Activated T-cell treated with anti-CD3 and anti-CD28 coated beads, Interleukin-2, amount 50 U/mL, for 24 hours (primary cell): ENCODE measurements at places on chromosomes 1 and 21.

DNA sequence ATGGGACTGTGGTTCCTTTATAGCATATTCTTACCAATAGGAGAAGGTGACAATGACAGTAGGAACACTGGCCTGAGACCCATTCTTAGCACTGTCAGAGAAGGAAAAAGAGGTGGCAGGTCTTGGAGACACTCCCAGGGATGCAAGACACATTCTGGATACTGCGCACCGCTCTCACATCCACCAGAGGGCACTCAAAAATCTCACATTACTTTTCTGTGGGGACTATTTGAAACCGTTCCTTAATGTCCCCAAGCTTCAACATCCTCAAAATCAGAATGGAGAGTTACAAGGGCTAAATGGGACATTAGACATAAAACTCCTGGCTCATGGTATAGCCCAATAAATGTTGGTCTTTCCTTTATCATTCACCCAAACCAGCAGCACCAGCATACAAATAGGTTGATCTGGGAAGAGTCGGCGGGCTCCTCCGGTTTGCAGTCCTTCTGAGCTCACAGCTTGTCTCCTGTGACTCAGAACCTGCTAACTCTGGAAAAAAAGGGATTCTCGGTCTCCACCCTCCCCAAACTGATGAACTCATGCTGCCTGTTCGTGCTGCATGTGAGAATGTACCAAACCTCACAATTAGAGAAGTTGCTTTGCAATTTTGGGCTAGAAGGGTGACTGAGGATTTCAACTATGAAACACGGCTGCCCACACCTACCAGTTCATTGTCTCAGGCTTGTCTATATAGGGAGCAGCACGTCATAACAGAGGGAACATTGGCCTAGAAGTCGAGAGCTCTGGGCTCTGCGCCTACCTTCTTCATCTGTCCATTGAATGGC, 40.2 kb downstream of the IL12RB2 start:
- DNase-seq: no peak

GRCh38 chr1:240171907-240172306, 80.2 kb downstream of the FMN2 start:
- DNase-seq: no peak

DNA sequence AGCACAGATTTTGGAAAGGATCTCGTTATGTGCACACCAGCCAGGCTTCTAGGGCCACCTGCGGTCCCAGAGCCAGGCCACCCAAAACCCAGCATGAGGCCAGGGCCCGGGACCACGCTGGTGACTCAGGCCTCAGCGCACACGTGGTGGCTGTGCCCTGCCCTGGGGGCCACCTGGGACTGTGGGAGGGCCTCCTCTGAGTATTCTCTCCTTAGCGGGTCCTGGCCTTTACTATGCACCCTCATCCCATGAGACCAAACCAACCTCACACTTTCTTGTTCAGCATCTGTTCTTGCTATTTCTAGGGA, 9.9 kb downstream of the WNT9A start:
- DNase-seq: no peak

DNA sequence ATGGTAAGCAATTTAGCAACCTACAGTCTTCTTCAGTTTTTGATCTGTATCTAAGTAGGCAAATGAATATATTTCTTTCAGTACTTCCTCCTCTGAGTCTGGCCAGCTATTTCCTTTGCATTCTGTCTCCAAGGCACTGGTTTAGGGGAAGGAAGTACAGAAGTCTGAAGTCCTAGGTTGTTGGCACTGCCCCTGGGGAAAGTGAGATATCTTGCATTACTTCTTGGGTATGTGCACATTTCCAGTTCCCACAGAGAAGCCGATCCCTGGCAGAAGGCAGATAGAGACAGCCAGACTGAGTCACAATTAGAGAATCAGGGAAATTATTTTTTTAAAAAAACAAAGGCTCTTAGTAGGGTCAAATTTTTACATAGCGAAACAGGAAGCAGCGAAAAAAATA, 98.8 kb downstream of the RASAL2 start:
- no peak for DNase-seq

- no peak for DNase-seq
Measured at GRCh38 chr1:9869831-9870251, 40.2 kb downstream of the CTNNBIP1 start.

GRCh38 chr1:54267815-54268761, 68.1 kb downstream of the MRPL37 start:
- no peak for DNase-seq

GRCh38 chr1:43666608-43667007, 16.7 kb downstream of the KDM4A start:
- no peak for DNase-seq

GRCh38 chr1:226820941-226821718, 49.3 kb upstream of the PSEN2 start:
- DNase-seq: no peak

- DNase-seq: no peak
Measured at GRCh38 chr1:165628147-165628822, 2.7 kb upstream of the MGST3 start.

GRCh38 chr1:100005424-100005823, 35.6 kb downstream of the SLC35A3 start:
- no peak for DNase-seq

DNA sequence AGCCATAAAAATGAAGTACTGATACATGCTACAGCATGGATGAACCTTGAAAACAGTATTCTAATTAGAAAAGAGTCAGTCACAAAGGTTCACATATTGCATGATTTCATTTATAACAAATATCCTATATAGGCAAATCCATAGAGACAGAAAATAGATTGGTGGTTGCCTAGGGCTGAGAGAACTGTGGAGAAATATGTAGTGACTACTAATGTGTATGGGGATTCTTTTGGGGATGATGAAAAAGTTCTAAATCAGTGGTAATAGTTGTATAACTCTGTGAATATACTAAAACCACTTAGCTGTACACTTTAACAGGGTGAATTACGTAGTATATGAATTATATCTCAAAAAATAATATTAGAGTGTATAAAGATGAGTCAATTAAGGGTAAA, 45.8 kb downstream of the RNF115 start:
- no peak for DNase-seq

GRCh38 chr1:186680245-186681061, at the start of gene PTGS2:
Gene PTGS2 (minus strand): TSS chr1:186680423. CDS start chr1:186680290, 133 bp downstream.
- DNase-seq: peak; percentile 46

DNA sequence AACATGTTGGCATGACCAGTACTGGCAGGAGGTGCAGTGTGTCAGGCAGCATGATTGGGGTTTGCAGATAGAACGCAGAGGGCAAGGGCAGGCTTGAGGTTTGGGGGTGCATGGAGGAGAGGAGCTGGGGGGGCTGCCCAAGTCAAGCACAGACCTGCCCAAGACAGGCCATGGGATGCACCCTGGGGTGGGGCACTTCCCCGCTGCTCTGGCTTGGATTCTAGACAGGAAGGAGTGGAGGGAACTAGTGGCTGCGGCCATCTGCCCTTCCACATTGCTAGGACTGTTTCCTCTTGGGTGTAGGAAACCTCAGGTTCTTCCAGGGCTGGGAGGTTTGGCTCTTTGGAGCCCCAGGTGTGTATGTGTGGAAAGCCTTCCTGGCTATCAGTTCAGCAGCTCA, 3.0 kb downstream of the PDXK start:
- no peak for DNase-seq

DNA sequence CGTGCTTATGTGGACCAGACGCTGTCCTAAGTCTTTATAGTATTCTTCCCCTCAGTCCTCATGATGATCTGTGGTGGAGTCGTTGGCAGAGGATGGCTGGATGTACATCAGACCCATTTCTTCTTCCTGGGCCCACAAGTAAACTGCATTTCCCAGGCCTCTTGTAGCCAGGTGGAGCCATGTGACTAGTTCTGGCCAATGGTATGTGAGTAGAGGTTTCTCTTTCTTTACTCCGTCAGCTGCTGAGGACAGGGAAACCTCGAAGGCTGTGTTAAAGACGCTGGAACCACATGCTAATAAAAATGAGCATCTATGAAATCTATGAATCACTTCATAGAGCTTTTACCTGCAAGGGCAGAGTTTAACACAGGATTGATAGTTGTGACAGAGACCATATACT, 18.7 kb upstream of the ZNF362 start:
- no peak for DNase-seq

GRCh38 chr1:235326719-235327558, 1.0 kb downstream of the ARID4B start:
- DNase-seq: peak; percentile 76

GRCh38 chr1:66873111-66873510, 51.5 kb downstream of the DNAI4 start:
- no peak for DNase-seq

DNA sequence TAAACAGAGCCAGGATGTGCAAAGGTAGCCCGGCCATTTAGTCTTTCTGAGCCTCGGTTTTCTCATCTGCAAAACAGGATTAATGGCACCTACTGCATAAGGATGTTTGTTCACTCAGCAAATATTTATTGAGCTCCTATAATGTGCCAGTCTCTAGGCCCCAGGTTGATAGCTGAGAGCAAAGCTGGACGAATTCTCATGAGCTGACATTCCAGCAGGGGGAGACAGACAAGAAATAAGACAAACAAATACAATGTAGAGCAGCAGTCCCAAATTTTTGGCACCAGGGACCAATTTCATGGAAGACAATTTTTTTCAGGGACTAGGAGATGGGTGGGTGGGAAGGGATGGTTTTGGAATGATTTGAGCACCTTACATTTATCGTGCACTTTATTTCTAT, 74.3 kb upstream of the PAX7 start:
- no peak for DNase-seq

- no peak for DNase-seq
Measured at GRCh38 chr1:103457886-103458455, 67.5 kb upstream of the RNPC3 start.

DNA sequence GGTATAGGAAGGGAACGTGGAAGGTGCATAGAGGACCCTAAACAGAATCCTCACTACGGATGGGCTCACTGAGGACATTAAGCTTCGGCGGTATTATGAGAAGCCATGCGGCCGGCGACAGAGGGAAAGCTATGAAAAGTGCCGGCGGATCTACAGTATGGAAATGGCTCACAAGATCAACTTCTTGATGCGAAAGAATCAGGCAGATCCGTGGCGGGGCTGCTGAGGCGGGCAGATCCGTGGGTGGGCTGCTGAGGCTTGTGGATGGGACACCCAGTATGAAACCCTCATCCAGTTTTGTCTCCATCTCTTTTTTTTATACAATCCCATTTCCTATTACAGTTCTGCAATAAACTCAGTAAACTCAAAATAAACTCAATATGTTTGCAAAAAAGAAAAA, 95.8 kb downstream of the CRB1 start:
- DNase-seq: no peak

GRCh38 chr1:100441651-100442050, 89.3 kb downstream of the CDC14A start:
- no peak for DNase-seq

DNA sequence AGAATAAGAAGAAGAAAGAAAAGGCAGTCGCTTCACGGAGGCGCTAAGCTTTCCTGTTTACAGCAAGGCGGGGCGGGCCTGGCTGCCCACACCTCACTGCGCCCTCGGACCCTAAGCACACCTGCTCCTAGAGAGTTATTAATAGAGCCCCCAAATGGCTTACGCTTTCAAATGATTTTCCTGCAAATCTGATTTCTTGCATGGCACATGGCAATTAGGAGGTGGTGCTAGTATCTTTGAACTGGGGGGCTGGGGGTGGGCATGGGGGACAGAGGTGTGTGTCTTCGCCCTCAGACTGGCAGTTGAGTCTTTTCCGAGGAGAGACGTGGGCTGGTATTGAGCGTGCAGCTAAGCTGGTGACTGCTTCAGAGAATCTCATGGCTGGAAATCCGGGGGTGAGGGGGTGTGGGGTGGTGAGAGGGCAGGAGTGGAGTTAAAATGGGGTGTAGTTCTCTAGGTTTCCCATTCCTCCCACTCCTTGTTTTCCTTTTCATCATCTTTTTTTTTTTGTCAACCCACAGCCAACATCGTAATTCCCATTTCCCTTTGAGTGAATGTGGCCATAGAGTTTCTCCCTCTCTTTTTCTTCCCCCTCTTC, 1.3 kb downstream of the S1PR1 start:
- peak; percentile 74 for DNase-seq

GRCh38 chr1:169105434-169106094, 926 bp upstream of the ATP1B1 start:
- DNase-seq: no peak

GRCh38 chr1:45385302-45385701, 45.1 kb upstream of the MUTYH start:
- DNase-seq: no peak

GRCh38 chr1:17372955-17373354, 959 bp downstream of the PADI6 start:
- no peak for DNase-seq

DNA sequence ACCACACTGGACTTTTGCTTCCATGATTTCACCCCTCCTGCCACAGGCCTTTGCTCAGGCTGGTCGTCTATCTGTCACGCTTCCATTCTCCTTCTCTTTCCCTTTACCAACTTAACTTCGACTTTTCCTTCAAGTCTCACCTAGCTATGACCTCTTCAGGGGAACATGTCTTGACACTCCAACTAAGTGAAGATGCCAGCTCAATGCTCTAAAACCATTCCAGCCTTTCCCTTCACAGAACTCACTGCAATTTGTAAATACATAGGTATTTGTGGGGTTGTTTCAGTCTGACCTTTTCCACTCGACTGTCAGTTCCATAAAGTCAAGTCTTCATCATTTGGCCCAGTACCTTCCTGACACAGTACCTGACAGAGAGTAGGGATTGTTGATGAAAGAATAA, 358.6 kb upstream of the CAMK1G start:
- DNase-seq: no peak

DNA sequence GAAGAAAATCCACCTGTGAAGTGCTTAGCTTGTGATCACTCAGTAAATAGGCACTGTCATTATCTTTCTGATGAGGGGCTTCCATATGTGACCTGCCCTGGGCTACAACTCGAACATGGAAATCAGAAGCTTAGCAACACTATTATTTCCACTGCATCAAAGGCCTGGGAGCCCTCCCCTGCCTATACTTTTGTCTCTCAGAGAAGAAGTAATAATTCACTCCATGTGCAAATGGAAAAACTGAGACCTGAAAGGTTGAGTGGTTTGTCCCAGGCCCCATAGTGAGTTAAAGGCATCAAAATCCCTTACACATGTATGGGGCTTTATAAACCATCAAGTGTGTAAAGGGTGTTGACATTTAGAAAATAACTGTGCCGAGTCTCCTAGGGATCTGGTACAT, 20.9 kb downstream of the SOX13 start:
- DNase-seq: no peak

GRCh38 chr1:235831148-235831547, 35.6 kb downstream of the LYST start:
- no peak for DNase-seq

DNA sequence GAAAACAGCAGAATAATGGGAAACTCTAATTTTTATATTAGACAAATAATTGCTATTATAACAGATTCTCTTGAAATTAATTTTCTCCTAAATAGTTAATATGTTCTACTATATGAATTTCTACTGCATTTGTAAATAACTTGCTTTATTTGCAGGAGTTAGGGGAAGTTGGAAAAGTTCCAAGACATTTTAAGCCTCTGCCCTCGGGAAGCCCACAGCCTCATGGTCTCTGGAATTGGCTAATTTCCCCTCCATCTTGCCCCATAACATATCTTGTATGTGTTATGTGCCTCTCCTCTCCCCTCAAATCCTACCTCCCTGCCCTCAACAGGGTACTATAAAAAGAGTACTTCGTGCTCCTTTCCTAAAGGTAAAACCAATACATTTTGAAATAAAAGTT, 271.4 kb upstream of the NR5A2 start:
- DNase-seq: no peak

- DNase-seq: peak; percentile 37
Measured at GRCh38 chr1:94925561-94926125, 1.3 kb downstream of the CNN3 start.

- peak; percentile 3 for DNase-seq
Measured at GRCh38 chr1:30414086-30414850, 309.1 kb downstream of the MATN1 start.

GRCh38 chr1:15937706-15938168, 38.2 kb downstream of the ZBTB17 start:
- DNase-seq: peak; percentile 32
